ENCODE measurements at places on chromosomes 4 and X.
A peak's percentile ranks its signal among the peaks of the same experiment; 100 is the strongest.

DNA sequence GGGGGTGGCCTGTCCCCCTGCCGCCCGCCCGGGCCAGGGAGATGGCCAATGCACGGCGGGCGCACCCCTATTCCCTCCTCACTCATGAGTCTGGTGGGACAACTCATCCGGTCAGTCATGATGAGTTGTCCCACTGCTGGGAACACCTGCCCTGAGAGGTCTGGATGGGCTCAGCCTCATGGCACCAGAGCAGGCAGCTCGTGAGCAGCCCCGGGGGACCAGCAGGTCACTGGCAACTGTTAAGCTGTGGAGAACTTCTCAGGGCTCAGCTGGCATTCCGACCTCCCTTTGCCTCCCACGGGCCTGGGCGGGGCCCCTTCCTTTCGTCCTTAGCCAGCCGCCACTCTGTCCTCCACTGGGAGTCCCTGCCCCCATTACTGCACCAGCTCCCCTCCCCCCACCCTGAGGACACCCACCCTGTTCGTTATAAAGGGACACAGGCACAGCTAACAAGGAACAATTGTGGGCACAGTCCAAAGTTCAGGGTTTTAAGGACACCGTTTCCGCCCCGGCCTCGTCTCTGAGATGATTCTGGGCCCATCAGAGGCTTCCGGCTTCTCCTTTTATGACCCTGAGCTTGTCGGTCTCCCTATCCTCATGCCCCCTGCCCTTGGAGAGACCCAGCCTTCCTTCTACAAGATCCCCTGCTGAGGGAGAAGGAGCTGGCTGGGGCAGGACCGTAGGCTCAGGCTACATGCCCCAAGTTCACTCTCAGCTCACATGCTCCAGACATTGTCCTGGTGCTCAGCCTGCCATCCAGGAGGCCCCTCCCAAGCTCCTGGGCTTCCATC lies 14.6 kb upstream of the KIAA0232 start:
- no peak for DNase-seq

GRCh38 chrX:155966876-155967275 lies 30.6 kb upstream of the IL9R start:
- DNase-seq = peak; percentile 58

DNA sequence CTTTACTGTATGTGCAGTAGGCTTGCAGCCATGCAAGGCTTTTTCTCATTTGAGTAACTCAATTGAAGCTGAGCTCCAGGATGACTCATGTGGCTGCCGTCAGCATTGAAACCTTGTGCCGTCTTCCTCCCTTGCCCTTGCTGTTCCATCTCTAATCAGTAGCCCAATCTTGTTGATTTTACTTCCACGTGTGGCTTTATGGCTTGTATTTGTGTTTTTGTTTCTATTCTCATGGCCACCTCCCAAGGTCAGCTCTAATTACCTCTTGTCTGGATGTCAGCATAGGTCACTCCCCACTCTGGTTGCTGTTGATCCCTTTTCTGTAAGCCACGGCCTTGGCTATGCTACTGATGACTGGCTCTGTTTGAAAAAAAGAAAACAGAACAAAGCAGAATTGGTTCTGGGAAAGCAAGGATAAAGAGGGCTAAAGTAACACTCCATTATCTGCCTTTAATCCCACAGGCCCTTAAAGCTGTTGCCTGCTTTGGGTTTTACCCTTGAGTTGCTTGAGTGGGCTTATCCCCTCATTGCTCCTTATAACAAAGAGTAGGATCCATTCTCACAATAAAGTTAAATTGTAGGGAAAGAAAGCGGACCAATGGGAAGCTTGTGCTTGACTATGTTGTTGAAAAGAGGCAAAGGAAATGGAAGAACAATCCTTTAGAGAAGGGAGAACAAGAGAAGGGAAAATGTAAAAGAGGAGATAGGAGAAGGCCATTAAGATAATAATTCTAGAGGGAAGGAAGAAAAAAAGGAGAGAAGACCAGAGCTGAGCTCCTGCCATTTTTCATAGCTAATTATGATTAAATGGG lies 173.9 kb upstream of the PGRMC2 start:
- peak; percentile 88 for DNase-seq

DNA sequence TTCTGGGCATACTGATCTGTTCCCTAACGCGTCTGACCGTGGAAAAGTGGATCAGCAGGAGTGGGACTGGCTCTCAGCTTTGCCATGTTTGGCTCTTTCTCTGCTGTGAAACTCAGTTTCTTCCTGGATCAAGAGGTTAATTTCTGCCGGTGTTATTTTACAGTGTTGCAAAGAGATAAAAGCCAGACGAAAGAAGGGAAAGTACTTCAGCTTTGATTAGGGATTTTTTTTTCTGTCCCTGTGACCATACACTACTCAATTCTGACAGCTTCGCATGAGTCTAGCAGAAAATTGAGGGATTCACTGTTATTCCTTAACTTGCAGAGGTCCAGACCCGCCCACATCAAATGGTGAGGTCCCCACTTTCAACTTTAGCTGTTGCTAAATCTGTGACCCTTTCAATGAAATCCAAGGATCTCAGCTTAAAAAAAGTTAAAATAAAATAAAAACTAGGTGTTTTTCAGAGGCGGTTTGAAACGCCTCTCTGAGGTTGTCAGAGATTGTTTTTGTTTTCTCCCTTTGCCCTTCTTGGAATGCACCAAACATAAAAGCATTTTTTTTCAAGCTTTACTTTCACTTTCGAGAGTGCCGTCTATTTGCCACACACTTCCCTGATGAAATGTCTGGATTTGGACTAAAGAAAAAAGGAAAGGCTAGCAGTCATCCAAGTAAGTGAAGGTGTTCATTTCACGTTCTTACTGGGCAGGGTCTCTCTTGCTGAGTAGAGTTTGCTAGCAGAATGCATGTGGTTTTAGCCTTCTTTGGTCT lies at the start of gene TLR3:
Gene TLR3 (plus strand): TSS at position 576 of the 768 bp plus-strand sequence. CDS start 7,464 bp downstream, outside the sequence.
- DNase-seq = peak; percentile 79

GRCh38 chrX:136687457-136687856 lies 39.5 kb downstream of the CD40LG start:
- DNase-seq = no peak

DNA sequence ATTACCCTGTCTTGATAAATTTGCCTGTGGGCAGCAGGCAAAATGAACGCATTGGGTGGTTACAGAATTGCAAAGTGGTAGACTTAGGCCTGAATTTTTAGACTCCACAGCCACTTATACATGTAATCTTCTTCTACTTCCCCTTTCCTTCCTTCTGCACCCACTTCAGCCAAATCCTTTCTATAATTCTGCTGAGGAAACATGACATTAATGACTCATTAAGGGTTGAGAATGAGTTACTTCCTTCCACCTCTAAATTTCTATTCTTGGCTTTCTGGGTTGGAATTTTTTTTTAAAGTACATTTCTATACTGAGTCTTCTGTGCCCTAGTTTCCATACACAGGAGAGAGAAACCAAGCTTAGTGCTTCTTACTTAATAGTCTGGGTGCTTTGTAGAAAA lies 10.1 kb downstream of the PAPSS1 start:
- no peak for DNase-seq

- DNase-seq = no peak
Observed at GRCh38 chrX:18624599-18624998, 47.3 kb downstream of the RS1 start.

DNA sequence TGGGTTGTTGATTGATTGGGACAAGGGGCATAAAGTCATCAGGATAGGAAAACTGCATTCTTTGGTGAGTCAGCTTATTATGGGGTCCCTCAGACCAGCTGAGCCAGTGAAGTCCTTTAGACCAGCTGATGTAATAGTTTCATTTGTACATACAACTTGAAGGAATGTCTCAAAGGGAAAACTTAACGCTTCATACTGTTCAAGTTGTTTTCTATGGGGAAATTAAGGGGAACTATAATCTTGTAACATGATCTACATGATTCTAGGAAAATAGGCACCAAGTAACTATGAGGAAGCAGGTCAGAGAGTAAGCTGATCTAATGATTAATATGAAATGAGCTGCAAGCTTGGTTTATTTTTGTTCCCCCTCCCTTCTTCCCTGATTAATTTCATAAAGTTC lies 175.1 kb upstream of the GRID2 start:
- DNase-seq = peak; percentile 19

Measured in adipocyte (in vitro differentiated cells).